NB4 (cell line): ENCODE measurements at places on chromosomes 1 and 21.

GRCh38 chr1:117104986-117105385 lies 16.6 kb downstream of the TRIM45 start:
- no peak for DNase-seq

DNA sequence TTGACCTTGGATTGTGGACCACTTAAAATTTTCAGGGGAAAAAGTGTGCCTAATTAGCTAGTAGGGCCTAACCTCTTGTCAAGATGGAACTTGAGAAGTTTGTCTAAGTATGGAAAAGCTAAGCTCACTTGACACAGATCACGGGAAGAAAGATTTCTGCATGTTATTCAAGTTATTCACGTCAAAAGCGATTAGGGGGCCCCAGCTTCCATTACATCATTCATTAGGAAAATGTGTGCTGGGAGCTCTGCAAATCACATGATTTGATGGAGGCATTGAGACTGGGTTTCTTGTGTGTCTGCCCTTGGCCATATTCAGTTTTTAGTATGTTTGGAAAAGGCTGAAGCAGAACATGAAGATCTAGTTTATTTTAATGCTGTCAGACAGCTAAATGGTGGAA lies 15.5 kb upstream of the POGZ start:
- DNase-seq = no peak

- DNase-seq = no peak
These were observed 66.0 kb downstream of the PLEKHA6 start for GRCh38 chr1:204293605-204294337.

DNA sequence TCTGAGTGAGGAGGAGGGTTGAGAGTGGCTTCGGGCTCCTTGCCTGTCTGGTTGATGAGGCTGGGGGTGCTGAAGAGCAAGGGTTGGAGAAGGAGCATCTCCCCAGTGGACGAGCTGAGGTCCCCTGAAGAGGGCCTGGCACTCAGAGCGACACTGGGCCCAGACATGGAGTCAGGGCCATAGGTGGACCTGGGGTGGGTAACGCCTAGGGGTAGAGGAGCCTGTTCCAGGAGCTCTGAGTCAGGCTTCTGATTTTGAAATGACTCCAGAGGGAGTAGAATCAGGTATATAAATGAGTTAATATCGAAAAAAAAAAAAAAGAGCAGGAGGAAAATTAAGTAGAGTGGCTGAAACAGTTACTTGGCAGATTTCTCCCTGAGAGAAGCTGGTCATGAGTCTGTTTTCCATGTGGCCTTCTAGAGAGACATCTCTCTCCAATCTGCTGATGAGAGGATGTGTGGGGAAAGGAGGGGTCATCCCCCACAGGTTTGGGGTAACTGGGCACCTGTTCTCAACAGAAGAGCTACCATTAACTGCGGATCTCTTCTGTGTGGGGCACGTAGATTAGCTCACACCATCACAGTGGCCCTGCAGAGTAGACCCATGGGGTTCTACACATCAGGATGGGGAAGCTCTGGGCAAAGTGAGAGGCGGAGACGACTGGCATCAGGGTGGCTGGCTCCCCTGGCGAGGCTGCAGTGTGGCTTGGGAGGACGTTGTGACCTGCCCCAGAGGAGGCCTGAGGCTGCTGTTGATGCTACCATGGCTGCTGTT lies 115.5 kb downstream of the DHRS3 start:
- DNase-seq = no peak

DNA sequence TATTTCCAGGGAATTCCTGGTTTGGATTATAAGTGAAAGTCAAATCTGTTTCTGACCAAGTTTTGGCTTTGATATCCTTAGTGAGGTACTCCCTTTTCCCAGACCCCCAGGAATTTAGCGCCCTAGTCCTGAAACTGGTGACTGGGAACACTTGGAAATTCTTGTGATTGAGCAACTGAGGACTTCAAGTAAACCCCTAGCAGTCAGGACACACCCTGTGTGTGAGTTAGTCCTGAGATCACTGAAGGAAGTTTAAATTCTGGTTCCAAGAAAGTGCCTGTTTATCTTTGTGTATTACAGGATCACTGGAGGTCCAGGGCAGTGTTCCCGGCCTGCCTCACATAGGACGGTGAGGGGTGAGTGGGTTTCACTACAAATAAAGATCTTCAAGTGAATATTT lies 95.1 kb upstream of the F3 start:
- DNase-seq = no peak

DNA sequence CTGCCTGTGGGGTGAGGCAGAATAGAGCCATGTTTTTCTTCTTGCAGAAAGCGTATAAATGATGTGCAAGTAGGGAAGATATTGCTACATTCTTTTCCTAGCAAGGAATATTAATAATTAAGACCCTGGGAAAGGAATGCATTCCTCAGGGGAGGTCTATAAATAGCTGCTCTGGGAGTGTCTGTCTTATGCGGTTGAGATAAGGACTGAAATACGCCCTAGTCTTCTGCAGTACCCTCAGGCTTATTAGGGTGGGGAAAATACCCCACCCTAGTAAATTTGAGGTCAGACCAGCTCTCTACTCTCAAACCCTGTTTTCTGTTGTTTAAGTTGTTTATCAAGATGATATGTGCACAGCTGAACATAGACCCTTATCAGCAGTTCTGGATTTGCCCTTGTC lies 155.9 kb upstream of the HMCN1 start:
- no peak for DNase-seq

GRCh38 chr1:208923456-208923855 lies 660.1 kb upstream of the CAMK1G start:
- no peak for DNase-seq

- DNase-seq = no peak
These were observed 16.3 kb upstream of the KCNAB2 start for GRCh38 chr1:6029351-6029750.

DNA sequence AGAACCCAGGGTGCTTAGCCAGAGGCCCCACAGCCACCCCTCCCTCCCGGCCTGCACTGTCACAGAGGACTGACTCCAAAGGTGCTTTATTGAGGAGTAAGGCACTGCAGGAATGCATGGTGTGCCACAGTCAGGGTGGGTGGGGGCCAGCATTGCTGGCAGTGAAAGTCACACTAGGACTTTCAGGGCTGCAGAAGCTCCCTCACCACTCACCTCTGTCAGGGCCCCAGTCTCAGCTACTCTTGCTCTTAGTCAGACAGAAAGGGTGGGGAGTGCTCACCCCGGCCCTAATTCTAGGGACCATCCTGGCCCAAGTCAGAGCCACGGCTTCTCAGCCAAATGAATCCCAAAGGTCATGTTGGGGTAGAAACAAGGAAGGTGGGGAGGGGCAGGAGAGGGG lies 19.4 kb downstream of the KNCN start:
- DNase-seq = no peak

DNA sequence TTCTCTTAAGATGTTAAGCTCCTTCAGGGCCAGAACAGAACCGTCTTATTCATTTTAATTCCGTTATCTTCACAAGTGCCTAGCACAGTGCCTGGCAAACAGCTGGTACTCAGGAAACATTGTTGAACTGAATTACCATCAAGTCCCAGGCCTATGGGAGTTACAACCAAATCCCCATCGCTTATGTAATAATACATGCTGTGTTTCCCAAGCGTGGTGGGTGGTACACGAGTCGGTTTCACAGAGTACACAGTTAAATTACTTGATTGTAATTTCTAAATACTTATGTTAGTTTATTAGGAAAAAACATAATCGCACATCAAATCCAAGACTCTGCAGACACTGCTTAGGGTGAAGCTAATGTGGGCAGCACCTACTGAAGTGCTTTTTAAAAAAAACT lies 1.0 kb downstream of the ANGEL2 start:
- peak; percentile 68 for DNase-seq

GRCh38 chr1:39149509-39149908 lies 55.0 kb upstream of the MACF1 start:
- no peak for DNase-seq

DNA sequence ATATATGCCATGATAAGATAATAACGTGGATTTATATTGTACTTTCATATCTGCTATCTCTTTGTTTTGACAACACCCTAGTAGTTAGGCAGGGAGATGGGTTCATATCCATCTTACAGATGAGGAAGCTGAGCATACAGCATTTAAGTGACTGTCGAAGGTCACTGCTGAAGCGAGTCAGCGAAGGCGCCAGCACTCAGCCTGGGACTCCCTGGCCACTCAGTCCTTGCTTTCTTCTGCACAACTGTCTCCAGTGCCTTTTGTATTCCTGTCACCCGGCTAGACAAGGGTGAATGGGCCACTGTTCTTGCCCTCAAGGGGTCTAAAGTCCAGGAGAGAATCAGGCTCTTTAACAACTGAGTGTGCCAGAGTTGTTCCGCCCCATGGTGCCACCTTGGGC lies 3.1 kb downstream of the ARHGEF10L start:
- no peak for DNase-seq

- no peak for DNase-seq
These were observed 34.6 kb downstream of the TMEM63A start for GRCh38 chr1:225847610-225848009.

DNA sequence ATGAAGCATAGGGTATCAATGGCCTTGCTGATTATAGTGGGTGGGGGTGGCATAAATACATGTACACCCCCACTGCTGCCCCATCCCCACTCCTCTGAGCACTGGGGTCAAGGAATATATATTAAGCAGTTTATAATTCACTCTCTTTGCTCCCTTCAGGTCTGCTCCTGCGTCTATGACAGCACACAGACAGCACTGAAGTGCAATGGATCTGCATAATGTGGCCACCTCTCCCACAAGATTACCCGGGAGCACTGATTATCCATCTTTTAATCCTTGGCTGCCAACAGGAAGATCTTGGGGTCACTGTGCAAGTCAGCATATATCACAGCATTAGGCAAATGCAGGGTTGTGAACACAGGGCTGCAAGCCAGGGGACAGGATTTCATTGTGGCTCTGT lies 19.3 kb downstream of the RXRG start:
- no peak for DNase-seq

DNA sequence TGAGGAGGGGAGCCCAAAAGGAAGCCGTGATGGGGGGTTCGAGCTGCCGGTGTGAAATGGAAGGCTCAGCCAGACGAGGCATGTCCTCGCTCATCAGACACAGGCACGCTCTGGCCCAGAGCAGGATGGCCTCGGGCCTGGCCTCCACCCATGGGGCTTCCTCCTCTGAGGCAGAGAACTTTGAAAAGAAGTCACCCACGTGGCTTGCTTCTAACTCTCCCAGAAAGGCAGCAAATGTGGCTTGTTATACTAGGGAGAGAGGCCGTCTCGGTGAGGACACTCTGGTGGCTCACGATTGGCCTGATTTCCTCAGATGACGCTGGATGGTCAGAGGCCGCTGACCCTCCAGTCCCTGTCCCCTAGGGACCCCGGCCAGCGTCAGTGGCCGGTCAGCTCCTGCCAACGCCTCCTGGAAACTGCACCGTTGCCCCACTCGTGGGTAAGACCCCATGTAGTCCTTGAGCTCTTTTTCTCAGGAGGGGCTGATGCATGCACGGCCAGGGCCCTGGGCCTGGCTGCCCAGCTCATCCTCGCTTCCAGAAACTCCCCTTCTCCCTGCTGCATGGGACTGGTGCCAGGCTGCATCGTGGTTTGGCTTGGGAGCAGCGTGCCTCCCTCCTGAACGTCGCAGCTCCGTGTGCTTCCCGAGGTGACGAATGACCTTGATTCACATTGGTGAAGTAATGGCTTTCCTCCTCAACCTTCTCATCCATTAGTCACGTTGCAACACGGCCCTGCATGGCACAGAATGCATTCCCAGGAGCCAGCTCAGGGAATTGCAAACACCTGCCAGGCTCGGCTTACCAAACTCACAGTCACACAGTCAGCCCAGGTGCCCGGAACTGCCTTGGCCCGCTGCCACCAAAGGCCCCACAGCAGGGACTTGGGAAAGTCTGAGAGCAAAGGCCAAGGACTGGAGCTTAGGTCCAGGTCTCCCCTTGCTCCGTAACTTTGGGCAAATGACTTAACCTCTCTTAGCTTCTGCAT lies 58.8 kb downstream of the TOMM20 start:
- no peak for DNase-seq

GRCh38 chr1:59640851-59641250 lies 173.9 kb upstream of the HOOK1 start:
- DNase-seq = no peak

DNA sequence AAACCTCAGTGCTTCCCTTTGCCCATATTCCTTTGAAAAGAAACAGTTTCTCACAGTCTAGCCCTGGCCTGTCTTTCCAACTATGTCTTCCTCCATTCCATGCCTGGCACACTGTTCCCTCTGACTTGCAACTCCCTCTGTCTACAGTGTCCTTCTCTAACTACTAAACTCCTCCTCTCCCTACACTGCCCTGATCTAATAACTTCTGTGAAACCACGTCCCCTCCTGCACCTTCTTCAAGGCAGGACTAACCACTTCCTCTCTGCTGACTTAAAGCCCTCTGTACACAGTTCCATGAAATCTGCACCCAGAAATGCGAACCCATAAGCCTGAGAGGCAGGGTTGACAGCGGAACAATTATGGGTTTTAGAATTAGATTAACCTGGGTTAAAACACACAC lies 62.2 kb upstream of the ATP1B1 start:
- DNase-seq = peak; percentile 92

DNA sequence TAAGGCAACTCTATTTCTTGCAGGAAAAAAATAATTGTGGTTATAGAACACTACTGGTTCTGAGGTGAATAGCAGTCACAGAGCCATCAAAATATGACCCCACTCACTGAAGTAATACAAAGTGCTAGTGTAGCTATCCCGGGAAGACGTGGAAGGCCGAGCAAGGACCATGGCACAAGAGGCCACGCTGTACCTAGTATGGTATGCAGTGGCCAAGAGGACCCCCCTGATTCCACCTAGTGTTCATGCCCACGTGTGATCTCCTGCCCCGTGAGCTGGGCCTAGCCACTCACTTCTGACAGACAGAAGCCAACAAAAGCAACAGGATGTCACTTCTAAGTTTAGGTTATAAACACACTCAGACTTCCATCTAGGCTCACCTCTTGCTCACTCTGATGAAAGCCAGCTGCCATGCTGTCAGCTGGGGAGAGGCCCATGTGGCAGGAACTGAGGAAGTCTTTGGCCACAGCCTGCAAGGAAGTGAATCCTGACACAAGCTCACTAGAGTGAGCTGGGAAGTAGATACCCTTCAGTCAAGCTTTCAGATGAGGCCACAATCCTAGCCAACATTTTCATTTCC lies 21.7 kb upstream of the LSS start:
- no peak for DNase-seq

DNA sequence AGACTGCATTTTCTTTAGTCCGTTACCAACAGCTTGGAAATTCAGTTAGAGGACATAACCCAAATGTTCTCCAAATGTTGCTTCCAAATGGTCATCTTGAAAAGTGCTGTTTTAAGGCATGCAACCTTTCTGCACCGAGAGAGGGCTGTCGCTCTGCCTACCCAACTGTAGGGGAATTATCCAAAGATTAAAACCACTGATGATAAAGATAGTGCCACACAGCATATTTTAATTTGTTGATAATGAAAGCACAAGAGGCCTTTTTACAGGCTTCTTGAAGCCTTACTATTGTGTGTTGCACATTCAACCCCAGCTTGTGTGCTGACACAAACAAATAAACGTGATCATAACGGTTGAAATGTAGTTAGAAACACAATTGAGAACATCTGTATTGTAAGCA lies 121.5 kb downstream of the LMO4 start:
- no peak for DNase-seq

GRCh38 chr1:54463259-54464030 lies 57.3 kb upstream of the SSBP3 start:
- DNase-seq = peak; percentile 78
